ENCODE measurements at places on chromosomes 3 and 15.

- no peak for DNase-seq
These were observed 17.0 kb downstream of the APH1B start for GRCh38 chr15:63294359-63294758.

DNA sequence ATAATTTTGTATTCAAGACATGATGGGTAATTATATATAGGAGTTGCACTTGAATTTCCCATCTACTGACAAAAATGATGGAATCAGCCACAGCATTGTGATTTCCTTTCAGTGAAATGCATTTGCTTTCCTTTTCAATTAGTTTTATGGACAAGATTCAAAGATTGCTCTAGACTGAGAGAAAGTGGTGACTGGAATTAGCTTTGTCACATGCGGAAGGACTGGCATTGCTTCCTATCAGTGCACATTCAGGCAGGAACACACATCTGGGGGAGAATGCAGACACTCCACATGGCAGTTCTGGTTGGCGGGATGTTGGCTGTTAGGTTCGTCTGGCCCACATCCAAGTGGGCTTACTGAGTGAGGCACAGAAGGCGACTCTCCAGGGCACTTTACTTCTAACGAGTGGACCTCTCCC, 399.3 kb upstream of the RGMA start:
- no peak for DNase-seq

GRCh38 chr15:36239509-36239908, 339.9 kb upstream of the CDIN1 start:
- no peak for DNase-seq

DNA sequence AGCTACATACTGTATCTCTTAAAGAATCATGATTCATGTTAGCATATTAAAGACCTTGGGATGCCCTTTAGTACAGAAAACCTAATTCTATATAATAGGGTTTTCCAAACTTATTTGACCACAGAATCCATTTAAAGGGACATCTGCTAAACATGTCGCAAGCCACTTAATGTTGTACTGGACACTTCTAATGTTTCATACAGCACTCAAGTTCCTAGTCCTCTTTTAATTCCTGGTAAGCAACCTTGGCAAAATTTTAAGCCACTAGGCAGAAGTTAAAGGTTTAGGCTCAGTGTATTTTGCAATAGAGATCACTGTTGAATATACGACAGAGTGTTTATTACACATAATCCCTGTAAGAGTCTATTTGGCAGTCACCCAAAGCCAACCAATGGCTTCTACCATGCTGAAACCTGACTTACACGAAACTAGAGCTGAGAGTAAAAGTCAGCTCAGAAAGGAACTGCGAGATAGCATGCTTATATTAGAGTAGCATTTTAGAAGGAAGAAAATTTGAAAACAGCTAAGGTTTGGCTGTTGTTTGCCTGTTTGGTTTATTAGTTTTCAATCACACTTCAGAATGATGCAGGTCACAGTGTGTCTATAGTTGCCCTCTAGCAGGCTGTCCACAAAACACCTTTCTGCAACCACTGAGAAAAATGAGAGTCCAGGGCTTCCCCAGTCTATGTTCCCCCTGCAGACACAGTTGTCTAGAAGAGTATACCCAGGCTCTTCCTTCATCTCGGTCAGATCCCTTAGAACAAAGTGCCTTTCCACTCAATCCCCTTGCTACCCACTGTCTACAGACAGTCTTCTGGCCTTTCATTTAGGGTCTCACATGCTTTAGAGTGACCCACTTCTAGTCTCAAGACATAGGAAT, 104.4 kb downstream of the FMN1 start:
- no peak for DNase-seq

DNA sequence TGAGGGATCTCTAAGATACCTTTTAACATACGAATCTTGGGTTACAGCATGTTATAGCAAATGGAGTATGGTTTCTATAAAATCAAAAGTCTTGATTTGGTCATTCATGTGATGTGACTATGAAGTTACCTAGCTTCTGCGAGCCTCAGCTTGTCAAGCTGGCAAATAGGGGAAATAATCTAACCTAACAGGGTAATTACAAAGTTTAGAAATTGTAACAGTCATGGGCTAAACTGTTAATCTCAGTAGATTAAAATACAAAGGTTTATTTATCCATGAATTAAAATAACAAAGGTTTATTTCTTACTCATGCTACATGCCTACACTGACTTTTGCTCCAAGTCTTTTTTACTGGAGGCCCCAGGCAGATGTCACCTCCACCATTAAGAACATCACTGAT, 359.1 kb downstream of the CLSTN2 start:
- DNase-seq = no peak

- no peak for DNase-seq
These were observed 6.5 kb upstream of the CILP start for GRCh38 chr15:65217526-65218482.

DNA sequence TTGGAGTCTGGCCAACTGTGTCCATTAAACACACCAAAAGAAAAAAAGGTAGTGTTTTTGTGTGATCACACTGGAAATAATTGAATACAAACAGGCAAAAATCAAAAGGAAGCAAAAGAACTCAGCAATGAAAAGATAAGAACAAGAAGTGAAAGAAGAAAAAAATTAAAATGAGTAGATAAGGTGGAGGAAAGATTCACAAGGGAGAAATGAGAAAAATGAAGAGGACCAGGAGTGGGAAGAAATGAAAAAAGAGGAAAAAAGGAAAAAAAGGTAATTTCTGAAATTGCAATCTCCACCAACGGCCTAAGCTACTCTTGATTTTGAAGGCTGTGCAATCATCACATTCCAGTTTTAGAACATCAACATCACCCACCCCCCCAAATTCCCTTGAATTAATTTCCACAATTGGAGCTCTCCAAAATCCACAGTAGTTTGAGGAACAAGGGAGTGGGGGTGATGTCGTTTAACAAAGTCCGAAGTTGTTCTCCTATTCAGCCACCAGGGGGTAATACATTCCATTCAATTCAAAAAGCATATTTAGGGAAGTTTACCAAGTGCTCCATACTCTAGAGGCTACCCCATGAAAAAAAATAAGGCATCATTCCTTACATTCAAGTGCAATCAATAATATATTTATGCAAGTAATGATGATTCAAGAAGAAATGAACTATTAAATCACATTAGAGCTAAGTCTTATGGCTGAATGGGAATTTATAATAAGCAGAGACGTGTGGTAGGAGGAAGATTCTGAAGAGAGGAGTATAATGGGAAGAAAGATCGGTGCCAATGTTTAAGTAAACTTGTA, 37.4 kb downstream of the ZNF860 start:
- DNase-seq = no peak

- DNase-seq = no peak
These were observed 120.1 kb downstream of the LIPC start for GRCh38 chr15:58551764-58552504.

GRCh38 chr15:59371458-59372351, 966 bp downstream of the MYO1E start:
- peak; percentile 2 for DNase-seq

DNA sequence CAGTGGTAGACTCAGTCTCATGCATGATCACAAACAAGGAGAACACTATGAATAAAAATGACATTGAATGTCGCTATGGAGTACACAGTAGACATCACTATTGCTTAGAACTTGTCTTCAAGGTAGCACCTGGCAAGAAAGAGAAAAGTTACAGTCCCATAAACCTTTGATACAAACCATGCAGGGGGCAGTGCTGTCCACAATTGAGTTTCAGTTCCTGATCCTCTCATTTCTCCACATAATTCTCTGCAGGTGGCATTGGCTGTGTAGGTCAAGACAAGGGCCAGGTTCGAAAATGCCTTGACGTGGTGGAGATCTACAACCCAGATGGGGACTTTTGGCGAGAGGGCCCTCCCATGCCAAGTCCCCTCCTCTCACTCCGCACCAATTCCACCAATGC, 47.9 kb downstream of the KBTBD12 start:
- no peak for DNase-seq

DNA sequence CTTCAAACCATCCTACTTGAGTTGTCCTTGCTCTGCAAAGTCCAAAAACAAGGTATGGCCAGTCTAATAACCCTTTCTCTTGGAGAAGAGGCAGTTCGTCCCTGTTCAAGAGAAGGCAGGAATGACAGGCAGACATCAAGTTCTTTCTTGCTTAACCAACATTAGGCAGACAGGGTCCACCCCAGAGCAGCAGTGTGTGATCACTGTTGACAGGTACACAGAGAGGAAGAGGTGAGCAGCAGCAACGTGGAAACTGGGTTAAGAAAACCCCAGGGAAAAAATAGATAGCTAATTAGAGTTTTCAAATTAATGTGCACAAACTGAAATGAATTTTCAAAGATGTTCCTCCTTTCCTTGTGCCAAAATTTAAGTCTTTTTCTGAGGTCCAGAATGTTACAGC, 48.2 kb downstream of the TNIK start:
- no peak for DNase-seq

DNA sequence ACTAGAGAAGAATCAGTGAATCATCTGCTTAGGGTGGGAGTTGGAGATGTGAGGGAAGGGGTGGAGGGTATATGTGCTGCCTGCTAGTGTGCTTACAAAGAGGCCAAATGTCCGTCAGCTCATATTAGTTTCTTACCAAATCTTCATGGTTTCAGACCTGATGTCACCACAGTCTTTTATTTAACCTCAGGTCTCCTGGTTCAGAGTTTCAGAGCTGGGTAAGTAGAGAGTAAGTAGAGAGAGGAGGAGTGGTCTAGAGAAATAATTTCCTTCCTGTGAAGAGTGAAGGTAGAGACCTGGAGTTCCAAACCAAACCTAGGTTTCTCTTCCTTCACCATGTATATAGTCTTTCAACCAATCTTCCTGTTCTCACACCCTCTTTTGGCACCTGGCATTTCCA, 17.5 kb upstream of the P2RY1 start:
- no peak for DNase-seq

DNA sequence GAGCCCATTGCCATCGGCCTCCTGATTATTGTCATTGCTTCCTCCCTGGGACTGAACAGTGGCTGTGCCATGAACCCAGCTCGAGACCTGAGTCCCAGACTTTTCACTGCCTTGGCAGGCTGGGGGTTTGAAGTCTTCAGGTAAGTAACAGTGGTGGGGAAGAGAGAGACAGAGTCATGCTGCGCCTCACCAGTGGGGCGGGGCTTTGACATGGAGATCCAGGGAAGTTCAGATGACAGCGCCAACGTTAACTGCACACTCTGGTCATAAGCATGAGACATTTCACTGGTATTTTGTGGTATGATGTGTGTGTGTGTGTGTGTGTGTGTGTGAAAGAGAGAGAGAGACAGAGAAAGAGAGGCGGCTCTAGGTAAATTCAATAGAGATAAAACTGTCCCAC, 41.0 kb downstream of the AQP9 start:
- DNase-seq = no peak

DNA sequence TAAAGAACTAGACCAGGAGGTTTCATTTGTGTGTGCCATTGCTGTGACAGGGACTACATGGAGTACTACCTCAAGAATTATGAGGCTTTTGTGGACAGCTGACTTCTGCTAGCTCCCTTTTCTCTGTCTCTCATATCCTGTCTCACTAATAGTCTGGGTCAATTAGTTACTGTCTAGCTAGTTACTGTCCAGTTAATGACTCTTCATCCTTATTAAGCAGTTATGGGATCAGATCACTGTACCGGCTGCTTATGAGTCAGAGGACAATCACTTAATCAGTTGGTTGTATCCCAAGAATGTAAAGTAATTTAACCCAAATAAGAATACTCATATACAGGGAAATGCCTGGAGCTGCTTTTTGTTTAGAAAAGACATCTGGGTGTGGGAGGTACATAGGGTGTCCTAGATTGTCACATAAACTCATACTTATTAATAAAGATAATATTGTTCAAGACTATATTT, 158.0 kb downstream of the CDIN1 start:
- DNase-seq = no peak

DNA sequence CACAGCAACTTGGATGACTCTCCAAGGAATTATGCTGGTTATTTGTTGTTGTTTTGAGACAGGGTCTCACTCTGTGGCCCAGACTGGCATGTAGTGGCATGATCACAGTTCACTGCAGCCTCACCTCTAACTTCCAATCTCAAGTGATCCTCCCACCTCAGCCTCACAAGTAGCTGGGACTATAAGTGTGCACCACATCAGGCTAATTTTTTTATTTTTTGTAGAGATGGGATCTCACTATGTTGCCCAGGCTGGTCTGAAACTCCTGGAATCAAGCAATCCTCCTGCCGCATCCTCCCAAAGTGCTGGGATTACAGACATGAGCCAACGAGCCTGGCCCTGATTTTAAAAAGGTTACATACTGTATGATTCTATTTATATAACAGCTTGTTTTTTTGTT, 63.0 kb downstream of the RBPMS2 start:
- no peak for DNase-seq

GRCh38 chr3:124144035-124144814, 152.3 kb upstream of the ROPN1 start:
- no peak for DNase-seq

- no peak for DNase-seq
These were observed 17.0 kb downstream of the SOX2 start for GRCh38 chr3:181728470-181729340.

DNA sequence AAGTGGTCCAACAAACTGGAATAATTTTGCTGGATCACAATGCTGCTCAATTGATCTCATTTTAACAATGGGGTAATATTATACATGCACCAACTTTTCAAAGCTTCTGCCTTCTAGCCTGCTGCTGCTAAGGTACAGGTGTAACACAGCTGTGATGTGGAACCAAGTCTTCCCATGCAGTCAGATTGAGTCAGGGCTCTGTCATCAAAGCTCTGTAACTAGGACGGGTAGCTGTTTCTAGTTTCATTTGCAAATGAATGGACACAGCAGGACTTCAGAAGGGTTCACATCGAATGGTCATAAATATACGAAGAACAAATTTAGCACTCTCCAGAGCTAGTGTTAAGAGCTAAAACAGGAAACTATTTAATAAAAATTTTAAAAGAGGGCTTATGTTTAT, 189.2 kb downstream of the USP13 start:
- no peak for DNase-seq

DNA sequence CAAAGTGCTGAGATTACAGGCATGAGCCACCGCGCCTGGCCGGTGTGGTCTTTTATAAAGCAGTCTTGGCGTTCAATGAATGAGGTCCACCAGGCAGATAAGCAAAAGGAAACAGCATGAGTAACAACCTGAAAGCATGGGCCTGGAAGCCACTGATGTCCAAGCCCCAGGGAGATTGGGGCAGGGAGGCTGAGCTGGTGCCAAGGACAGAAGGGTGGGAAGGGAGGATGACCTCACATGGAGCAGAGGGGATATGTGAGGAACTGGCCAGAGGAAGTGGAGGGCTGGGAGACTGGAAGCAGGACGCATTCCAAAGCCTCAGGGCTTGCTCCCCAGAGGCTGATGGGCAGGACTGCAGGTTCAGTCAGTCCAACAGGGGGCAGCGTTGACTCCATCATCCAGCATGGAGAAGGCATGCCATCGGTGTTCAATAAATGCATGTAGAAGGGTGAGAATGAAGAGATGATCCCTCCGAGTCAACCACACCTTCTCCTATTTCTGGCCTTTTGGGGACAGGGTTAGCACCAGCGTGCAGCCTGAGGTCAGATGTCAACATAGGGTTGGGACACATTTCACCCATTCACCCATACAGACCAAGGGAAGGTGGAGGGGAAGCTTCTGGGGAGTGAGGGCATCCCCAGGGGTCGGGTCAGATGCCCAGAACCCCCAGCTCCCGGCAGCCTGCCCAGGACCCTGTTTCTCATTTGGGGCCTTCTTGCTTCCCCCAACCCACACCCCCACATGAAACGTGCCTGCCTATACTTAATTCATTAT, 14.8 kb downstream of the MYL3 start:
- DNase-seq = no peak

- no peak for DNase-seq
These were observed 310.4 kb downstream of the ERC2 start for GRCh38 chr3:56157693-56158362.

Measured in stimulated activated CD8-positive, alpha-beta memory T cell treated with anti-CD3 and anti-CD28 coated beads, Interleukin-15, amount 100 ng/mL, for 48 hours (primary cell).